ENCODE measurements at places on chromosomes 5 and 9.

- DNase-seq: no peak
Measured at GRCh38 chr9:109310486-109310901, 10.4 kb downstream of the EPB41L4B start.

GRCh38 chr9:109893241-109893640 is 113.2 kb downstream of the PALM2AKAP2 start:
- no peak for DNase-seq

GRCh38 chr5:39218482-39219402 is 621 bp downstream of the FYB1 start:
- no peak for DNase-seq

- no peak for DNase-seq
Measured at GRCh38 chr5:76643371-76643770, 20.2 kb upstream of the F2RL2 start.

DNA sequence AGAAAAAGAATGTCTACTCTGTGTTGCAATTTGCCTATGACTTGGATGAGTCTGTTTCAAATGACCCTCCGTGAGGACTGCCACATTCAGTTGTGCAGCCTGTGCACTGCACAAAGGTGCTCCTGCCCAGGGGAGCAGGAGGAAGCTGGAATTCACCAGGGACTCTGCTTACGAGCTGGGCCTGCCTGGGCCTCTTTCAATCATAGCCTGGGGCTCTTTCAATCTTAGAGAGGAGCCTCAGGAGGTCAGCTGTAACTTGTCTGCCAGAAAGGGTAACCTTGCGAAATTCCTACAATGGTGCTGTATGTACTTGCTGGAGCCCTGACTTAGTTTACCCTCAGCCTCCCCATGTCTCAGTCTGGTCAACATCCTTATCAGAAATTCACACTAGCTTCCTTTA is 8.4 kb upstream of the SFXN1 start:
- DNase-seq: no peak

- DNase-seq: no peak
Measured at GRCh38 chr5:123651234-123651633, 139.3 kb downstream of the CSNK1G3 start.

- DNase-seq: no peak
Measured at GRCh38 chr5:149540089-149540488, 11.2 kb downstream of the CSNK1A1 start.

DNA sequence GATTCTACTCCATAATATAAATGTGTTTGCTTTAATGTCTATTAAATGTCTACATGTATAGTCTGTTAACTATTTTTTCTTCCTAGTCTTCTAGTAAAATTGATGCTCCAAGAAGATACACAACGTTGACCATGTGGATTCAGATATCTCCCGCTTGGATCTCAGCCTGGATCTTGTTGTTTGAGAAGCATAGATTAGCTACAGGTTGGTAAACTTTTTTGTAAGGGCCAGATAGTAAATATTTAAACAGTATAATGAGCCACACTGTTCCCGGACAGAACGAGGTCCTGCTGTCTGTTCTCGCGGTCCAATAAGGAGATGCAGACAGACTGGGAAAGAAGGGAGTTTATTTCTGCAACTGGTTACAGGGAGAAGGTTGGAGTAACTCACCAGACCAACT is 86.2 kb upstream of the IL12B start:
- DNase-seq: no peak

DNA sequence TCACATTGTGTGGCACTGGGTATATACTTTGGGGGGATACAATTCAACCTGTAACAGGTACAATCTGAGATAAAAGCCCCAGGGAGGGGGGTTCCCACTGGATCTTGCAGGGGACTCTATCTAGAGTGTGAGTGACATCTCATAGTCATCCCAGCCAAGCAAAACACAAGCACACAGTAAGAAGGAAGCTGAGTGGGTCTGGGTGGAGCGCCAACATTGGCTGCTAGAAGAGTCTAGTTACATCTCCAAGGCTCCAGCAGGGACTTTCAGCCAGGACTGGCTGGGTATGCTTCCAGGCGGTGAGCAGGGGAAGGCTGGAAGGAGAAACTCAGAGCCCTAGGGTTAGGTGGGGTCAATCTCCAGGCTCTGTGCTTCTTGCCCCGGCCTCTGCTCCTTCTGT is 53.0 kb downstream of the IL31RA start:
- DNase-seq: no peak

DNA sequence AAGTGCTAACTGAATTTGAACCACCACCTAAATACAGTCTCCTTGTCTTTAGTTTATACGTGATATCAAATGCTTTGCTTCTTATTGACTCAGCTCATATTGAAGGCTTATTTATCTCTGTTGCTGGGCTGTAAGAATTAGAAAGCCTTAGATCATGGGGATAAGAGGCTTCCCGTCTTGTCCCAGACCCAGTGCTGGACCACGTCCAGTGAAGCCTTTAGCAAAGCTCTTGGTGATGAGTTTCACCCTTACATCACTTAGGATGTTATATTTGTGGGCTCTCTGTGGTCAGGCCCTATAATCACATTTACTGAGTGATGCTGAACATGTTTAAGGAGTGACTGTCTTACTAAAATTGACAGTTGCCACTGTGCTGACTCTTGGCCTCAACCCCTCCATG is 11.2 kb downstream of the FAM240B start:
- DNase-seq: no peak

GRCh38 chr5:161399996-161400562 is 146.4 kb downstream of the GABRB2 start:
- no peak for DNase-seq

GRCh38 chr9:126119731-126120130 is 206.9 kb upstream of the MVB12B start:
- no peak for DNase-seq

DNA sequence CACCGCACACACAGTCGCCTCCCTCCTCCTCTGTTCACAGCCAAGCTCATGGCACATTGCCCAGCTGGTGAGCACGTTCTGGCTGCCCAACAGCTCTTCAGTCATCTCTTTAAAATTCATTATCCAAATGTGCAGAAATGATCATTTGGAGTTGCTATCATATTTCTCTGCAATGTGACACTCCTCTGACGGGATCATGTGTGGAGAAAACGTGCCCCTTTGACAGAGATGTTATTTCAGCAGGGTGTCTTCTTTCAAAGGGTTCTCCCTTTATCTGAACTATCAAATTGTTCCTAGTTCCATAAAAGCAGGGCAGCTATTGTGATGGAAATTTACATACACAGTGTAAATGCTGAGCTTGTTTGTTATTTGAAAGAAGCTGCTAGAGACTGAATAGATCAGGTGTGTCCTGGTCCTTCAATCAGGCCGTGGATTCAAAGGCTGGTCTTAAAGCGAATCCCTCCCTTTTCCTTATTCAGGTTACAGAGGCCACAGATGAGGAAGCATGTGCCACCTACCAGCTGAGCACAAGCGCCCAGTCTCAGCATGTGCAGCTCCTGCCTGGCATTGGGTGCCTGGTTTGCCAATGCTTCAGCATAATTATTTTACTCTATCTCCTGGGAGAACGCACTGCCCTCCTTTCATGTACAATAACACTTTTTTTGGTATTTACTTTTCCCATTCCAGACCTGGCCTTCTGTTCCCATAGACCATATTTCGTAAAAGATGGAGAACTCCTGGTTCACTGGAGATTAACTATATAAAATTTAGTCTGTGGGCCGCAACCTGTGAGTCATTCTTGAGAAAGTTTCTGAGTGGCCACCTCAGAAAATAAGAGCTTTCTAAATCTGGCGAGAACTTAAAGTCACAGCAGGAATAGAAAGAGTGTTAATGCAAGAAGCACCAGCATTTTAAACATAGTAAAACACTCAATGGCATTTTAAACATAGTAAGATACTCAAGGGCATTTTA is 433.7 kb downstream of the ENC1 start:
- DNase-seq: peak; percentile 42

GRCh38 chr5:132405646-132406045 is 36.1 kb downstream of the SLC22A5 start:
- DNase-seq: no peak

GRCh38 chr5:10552183-10553143 is 11.4 kb upstream of the ANKRD33B start:
- no peak for DNase-seq

DNA sequence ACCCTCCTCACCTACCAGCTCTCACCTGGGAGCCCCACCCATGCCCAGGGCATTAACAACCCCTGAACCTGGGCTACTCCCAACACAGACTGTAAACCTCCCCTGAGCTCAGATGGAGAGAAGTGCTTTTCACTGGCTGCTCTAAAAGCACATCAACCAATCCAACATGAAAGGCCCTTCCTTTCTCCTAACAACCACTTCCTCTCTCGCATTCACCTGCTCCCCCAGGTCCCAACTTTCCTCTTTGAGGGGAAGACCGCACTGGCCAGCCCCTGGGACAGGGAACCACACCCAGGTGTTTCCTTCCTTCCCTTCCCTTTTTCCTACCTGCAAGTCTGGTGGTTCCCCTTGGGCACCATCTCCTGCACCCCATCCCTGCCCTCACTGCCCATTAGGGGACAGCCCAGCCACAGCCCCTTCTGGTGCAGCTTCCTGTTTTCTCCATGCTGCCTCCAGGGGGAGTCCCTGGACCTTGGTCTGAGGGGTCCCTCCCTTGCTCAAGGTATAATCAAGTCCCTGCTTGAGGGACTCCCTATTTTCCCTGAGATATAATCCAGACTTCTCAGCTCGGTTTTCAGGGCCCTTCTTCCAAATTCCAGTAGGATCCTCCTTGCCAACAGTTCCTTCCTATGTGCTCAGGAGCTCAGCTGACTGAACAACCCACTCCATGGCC is 30.5 kb upstream of the DAB2IP start:
- no peak for DNase-seq

DNA sequence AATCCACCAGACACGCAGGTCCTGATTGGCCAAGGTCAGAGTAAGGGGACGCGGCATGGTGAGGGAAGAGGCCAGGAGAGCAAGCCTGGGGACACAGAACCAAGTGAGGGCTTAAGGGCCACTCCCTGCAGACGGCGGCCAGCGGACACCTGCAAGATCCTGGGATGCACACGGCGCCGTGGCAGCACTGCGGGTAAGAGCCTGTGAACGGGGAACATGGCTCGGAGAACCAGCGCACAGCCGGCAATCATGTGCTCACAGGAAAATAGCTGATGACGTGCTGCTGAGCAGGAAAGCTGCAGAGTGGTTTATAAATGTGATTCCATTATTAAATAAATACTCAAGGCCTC is 27.0 kb upstream of the NSMF start:
- DNase-seq: no peak

DNA sequence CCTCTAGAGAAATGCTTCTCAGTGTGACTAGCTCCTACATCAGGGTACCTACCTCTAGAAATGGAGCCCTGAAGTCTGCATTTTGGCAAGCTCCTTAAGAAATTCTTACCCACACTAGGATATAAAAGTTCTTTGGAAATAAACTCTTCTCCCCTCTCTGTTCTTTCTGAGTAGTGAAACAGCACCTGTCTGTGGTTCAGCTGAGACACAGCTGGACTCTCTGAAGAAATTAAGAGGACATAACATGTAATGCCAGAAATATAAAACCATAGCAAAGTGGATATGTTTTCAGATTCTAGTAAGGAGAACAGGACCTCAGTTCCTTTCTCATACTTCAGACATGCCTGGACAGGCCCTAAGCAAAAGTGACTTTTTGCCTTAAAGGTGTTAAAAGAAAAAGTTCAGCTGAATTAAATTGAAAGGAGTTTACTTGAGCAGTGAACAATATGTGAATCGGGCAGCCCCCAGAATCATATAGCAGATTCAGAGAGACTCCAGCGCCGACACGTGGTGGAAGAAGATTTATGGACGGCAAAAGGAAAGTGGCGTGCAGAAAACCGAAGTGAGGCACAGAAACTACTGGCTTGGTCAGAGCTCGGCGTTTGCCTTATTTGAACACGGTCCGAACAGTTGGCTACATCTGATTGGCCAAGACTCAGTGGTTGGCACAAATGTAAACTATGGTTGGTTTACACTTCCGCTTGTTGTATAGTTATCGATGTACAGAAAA is 64.5 kb downstream of the PRKACG start:
- no peak for DNase-seq

DNA sequence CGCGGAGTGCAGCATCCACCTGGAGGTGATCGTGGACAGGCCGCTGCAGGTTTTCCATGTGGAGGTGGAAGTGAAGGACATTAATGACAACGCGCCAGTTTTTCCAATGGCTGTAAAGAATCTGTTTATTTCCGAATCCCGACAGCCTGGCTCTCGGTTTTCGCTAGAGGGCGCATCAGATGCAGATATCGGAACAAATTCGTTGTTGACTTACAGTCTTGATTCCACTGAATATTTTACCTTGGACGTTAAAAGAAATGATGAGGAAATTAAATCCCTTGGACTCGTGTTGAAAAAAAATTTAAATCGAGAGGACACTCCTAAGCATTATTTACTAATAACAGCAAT is 611 bp downstream of the PCDHA3 start:
- no peak for DNase-seq

DNA sequence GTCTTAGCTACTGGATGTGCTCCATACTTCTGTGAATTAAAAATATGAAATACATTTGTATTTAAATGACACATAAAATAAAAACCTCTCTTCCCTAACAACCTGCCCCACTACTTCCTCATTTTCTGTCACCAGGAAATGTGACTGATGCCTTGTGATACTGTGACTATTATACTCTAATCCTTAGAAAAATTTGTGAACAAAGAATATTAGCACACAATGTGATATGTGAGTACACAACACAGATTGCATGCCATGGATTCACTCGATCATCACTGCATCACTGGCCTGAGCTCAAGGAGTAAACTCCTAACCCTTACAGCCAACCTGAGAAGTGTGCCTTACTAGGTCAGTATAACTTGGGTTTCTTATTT is 281.0 kb downstream of the EFNA5 start:
- DNase-seq: no peak

- no peak for DNase-seq
Measured at GRCh38 chr9:5949103-5949699, 58.5 kb downstream of the MLANA start.

DNA sequence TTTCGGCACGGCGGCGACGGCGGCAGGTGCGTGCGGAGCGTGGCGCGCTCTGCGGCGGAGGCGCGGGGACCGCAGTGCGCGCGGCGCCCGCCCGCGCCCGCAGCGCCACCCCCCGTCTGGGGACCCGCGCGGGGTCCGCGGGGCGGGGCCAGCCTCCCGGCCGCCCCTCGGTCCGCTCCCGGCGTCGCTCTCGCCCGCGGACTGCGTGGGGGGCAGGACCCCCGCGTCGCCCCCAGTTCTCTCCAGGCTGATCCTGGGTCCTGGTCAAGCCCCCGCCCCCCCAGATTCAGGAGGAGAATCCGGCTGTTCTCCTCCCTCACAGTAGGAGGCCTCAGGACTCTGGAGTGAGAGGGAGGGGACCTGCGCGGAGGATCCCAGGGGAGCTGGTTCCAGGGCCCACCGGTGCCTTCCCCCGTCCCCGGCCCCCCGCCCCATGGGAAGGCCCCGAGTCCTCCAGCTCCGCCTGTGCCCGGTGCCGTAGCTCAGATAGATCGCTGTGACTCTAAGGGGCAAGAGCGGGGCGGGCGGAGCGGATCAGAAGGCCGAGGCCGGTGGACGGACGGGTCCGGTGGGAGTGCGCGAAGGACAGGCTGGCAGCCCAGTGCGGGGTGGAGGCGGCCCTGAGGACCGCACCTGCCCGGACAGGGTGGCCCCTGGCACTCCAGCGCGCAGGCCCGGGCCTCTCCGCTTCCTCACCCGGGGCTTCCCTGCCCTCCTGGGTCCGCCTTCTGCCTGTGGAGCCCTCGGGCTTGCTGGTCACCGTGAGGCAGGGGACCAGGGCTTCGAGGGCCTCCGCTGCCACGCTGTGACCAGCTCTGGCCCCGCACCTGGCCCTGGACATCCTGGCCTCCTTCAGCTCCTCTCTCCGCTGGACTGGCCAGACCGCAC is at the start of gene RNF208:
Gene RNF208, minus strand, starts transcription at position 51 of the 888 bp plus-strand sequence. CDS start 1,028 bp downstream, outside the sequence.
- DNase-seq: no peak

GRCh38 chr5:41708604-41708940 is 161.7 kb downstream of the OXCT1 start:
- DNase-seq: no peak
